DMS79 treated with DMSO at 0.1 percent for 48 hours (cell line): ENCODE measurements at places on chromosomes 2 and 18.

GRCh38 chr2:106026271-106027190 lies 167.6 kb downstream of the UXS1 start:
- no peak for DNase-seq

GRCh38 chr18:74914052-74914591 lies 294.8 kb downstream of the PTGR3 start:
- no peak for DNase-seq

- DNase-seq, result no peak
These were observed 398.0 kb downstream of the CDH2 start for GRCh38 chr18:27778925-27779324.

DNA sequence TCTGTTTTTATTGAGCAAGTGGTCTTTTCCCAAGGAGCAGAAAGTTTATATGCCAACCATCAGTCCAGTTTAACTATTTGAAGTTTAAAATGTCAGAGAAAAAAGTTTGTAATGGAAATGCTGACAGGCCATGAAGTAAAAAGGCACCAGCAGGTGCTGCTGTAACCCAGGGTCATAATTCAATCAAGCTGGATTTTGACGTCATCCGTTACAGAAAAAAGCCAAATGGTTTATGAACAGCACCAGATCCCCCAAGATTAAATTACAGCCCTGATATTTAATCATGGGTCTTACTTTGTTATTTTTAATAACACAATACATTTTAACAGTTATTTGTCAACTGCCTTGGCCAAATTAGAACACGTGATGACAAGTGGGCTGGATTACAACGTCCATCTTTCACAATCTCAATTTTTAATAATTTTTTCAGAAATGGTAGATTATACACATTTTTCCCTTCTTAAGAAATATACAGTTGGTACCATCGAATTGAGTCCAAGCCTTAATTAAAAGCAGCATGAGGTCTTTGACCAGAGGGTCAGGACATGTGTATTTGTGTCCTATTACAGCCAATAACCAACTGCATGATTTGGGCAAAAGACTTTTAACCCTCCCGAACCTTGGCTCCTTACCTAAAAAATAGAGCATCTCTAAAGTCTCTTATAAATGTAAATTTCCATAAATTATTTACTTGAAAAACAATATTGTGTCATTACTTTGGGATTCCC lies 10.0 kb downstream of the TCF4 start:
- DNase-seq, result no peak

- DNase-seq, result no peak
These were observed 18.1 kb upstream of the CREG2 start for GRCh38 chr2:101405351-101405899.

DNA sequence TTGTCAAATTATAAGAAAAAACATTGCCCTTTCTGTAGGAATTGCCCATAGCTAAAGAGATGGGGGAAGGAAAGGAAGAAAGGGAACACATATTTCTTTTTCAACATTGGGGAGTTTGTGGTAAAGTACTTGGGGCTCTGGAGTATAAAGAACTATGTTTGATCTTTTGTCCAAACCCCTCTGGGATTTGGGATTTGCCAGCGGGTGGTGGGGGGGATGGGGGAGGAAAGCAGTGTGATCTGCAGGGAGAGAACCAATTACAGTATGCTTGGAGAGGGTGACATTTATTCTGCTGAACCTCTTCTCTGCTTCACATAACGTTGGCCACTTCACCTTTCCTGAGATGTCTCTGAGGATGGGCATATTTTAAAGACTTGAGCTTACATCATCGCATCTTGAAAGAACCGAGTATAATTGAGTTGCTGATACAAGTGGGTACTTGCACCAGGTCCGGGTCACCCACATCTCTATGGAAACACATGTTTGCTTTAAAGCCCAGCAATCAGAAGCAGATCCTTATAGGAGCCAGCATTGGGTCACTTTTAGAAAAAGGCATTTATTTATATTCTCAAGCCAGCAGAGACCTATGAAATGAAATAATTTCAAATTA lies 73.1 kb downstream of the SPATS2L start:
- peak; percentile 98 for DNase-seq

GRCh38 chr2:70757966-70758365 lies 10.0 kb downstream of the ADD2 start:
- DNase-seq, result no peak

- DNase-seq, result no peak
These were observed 13.0 kb downstream of the PPM1B start for GRCh38 chr2:44181648-44182047.

DNA sequence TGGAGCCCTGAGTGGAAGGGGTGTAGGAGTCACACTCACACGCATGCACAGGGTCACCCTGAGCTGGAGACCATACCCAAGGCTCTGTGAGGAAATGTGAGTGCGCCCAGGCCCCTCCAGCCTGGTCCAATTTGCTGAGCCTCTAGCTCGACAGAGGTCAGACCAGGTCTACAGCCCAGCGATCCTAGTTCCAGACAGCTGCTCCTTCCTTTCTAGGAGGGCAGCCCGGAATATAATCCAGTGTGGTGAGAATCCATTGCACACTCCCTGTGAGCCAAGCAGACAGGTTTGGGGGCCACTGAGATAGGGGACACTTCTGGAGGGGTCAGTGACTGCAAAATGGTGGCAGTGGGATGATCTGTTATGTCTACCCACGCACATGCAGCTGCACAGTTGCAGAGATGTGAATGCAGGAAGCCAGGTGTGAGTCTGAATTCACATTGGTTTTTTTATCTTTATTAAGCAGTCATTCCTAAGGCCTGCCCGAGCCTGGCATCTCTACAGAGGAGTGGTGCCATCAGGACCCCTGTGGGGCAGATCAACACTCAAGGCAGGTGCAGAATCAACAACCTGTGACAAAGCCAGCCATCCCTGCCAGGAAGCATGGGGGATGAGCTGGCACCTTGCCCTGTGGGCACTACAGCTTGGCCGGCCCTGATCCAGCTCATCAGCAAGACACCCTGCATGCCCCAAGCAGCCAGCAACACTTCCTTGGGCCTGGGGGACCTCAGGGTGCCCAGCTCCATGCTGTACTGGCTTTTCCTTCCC lies at the start of gene GPR148:
GPR148 (plus strand) TSS at position 522 of the 768 bp plus-strand sequence; CDS start at position 604, 82 bp downstream.
- peak; percentile 97 for DNase-seq

DNA sequence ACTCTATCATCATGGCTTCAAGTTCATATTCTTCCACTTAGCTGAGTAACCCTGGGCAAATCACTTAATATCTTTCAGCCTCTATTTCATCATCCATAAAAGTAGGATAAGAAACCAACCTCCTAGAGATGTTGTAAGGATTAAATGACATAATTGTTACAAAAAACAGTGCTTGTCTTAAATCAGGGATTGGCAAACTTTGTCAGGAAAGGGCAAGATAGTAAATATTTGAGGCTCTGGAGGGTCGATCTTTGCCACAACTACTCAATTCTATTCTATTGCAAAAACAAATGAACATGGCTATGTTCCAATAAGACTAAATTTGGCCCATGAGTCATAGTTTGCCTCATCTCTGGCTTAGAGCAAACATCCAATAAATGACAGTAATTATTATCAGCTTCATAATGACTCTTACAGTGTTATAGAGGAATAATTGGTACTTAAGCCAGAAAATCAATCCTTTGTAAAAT lies 184.7 kb downstream of the SATB2 start:
- DNase-seq, result no peak

DNA sequence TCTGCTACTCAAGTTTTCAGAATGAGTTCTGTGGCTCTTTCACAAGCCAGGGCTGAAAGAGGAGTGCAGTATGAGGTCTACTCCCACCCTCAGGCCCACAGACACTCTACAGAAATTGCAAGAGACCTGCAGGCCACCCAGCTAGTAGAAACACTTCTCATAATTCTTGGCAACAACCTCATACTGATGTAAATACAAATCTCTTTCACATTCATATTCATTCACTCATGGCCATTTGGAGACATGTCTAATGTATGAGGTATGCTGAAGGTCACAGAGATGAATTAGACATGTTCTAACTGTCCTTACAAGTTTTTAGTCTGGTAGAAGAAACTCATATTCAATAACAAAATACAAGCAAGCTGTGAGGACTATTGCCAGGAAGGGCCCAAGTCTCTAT lies 83.8 kb upstream of the KLHL29 start:
- no peak for DNase-seq

GRCh38 chr2:47558768-47559684 lies 156.1 kb downstream of the MSH2 start:
- DNase-seq, result peak; percentile 48

- no peak for DNase-seq
These were observed 29.1 kb downstream of the DYM start for GRCh38 chr18:49431165-49431962.

GRCh38 chr2:111176867-111177266 lies 56.2 kb downstream of the BCL2L11 start:
- DNase-seq, result no peak

DNA sequence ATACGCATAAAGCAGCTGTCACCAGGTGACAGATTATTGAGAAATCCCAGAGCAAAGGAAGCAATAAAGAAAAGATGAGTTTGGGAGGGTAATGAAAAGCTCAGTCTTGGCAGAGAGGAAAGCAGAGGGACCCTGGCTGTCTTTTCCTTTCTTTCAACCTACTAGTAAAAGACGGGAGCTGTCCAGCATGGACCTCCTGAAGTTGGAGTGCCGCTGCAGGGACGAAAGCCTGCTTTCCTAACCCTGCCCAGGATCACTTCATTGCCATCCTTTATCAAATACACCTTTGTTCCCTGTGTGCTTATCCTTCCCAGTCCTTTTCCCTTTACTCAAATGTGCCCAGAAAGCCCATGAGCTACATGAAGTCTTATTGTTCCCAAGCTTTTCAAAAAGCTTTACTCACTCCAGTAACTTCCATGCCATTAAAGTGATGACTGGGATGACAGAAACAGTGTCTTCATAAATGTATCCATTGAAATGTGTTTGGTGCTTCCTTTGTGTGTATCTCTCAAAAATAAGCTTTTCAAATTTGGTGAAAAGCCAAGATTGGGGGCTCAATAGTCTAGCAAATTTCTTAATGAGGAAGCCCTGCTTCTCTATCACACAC lies 3.7 kb upstream of the SPR start:
- no peak for DNase-seq

GRCh38 chr2:194686569-194686968 lies 970.5 kb upstream of the SLC39A10 start:
- DNase-seq, result no peak

DNA sequence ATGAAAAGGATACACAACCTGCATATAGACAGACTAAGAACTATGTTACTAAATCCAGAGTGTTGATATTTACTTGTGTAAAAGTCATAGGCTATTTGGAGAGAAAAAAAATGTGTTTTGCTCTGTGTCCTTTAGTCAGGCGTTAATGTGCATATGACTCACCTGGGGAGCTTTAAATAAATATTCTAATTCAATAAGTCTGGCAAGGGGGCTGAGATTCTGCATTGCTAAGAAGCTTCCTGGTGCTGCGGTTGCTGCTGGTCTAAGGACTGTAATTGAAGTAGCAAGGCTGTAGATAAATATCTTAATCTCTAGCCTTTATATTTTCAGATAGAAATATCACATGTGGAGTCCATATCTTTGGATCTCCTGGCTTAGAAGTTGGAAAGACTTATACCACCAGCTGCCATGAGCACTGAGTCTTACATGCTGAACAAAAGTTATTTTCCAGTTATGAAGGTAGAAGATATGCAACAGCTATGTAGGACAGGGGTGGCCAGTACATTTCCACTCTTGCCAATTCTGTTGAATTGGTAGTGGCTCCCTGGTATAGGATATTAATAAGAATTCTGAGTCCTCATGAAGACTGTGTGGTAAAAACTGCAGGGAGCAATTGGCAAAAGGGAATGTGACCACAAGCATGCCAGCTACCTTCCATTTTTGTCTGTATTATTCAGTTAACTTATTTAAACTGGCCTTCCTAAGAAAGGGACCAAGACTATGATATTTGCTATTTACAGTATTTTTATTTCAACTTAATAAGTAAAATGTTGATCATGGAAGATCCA lies 4.8 kb downstream of the SPAG16 start:
- no peak for DNase-seq

DNA sequence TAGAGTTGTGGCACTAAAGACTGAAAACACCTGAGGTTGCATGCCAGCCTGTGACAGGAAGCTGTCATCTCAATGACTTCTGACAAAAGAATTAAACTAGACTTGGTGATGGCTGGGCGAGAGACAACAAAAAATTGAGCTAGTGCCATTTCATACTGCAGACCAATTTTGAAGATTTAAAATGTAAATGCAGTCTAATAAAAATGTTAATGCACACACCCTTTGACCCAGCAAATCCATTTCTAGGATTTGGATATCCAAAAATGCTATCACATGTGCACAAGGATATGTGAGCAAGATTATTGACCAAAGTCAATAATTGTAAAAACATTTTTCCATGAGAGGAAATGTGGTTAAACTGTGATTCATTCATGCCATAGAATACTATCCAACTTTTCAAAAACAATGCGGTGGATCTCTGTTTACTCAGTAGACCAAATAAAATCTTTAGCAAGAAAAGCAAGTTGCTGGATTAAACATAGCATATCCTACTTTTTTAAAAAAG lies 5.6 kb downstream of the FBXO36 start:
- no peak for DNase-seq

DNA sequence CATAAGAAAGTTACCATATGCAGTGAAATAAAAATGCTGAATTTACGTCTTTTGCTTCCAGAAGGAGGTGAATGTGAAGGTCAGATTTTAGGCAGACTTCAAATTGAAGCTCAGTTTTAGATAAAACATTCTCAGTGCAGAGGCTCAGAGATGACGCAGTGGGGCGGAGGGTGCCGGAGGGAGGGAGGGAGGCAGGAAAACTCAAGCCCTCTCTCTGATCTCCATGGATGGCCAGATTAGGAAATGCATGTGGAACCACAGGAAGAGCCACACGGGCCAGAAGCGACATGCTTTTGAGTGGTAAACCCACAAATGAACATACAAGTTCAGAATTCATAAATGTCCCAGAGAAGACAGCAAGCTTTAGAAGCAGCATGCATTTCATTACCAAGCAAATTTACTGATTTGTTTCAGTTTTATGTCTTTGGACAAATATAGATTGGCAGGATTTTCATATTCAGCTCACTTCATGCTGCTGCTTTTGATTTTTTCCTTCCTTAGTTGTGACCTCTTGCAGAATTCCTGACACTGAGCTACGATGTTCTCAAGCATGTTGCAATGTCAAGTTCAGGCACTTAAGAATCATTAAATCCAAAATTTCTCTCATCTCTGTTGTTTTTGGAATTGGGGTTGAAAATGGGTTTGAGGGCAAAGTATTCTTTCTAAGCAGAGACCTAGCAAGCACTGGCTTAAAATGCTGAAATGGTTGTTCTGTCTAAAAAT lies 29.7 kb upstream of the APCDD1 start:
- no peak for DNase-seq

- no peak for DNase-seq
These were observed 72.0 kb downstream of the PLEKHM3 start for GRCh38 chr2:207953354-207953753.

DNA sequence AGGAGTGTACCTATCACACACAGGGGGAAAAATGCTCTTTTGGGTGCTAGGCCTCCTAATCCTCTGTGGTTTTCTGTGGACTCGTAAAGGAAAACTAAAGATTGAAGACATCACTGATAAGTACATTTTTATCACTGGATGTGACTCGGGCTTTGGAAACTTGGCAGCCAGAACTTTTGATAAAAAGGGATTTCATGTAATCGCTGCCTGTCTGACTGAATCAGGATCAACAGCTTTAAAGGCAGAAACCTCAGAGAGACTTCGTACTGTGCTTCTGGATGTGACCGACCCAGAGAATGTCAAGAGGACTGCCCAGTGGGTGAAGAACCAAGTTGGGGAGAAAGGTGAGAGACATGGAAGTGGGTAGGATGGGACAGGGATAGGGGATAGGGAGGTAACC lies 12.2 kb downstream of the DHRS9 start:
- no peak for DNase-seq

- DNase-seq, result no peak
These were observed 156.5 kb upstream of the LRATD1 start for GRCh38 chr2:14475994-14476393.

GRCh38 chr2:202643012-202643858 lies 8.5 kb downstream of the FAM117B start:
- no peak for DNase-seq
